ENCODE measurements at places on chromosomes 1 and 21.

GRCh38 chr1:226406401-226406881 lies 1.5 kb downstream of the PARP1 start:
- peaks cover 45% of the 10 kb centered on the region for H3K4me1 ChIP-seq
- peak overlapping the region; percentile 94 for H3K27ac ChIP-seq
- peaks cover 8% of the 10 kb centered on the region for H3K27me3 ChIP-seq
- peak overlapping the region; percentile 96 for H3K4me3 ChIP-seq
- DNase-seq, result no peak

DNA sequence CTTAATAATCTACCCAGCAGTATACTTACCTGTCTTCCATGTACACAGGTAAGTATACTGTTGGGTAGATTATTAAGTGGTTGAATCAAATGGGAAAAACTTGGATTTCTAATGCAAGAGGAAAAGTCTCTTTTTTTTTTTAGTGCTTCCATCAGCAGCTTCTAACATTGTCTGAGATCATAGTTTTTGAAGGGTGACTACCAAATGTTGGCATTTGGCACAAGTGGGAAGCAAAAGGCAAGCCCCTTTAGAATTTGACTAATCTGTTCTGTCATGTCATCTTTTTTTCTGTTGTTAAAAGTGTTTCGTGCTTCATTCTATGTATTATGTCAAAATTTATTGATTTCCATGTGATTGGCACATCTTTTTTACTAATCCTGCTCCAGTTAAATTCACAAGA lies 547 bp downstream of the FMO1 start:
- DNase-seq, result no peak
- peaks cover 6% of the 10 kb centered on the region for H3K27me3 ChIP-seq
- H3K4me3 ChIP-seq, result no peak overlapping the region
- H3K4me1 ChIP-seq, result peaks cover 3% of the 10 kb centered on the region
- H3K36me3 ChIP-seq, result no peaks in the 10 kb centered on the region

DNA sequence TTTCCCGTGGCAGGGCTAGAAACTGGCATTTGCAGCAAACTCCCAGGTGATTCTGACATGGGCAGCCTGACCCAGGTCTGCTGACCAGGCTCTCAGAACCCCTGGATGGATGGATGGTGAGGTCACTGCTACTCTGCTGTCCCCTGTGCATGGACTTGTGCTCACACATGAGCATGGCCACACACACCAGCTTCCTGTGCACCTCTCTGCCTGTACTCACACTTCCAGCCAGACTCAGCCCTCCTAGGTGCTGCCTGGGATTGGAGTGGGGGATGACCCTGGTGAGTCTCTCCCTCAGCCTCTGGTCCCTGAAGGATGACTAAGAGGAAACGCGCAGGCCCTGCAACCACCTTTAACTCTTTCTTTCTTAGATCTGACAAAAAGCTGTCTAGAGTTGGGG lies 361.1 kb downstream of the HHAT start:
- H3K27ac ChIP-seq, result no peak overlapping the region
- H3K4me1 ChIP-seq, result peaks cover 3% of the 10 kb centered on the region
- DNase-seq, result no peak
- H3K36me3 ChIP-seq, result no peaks in the 10 kb centered on the region

DNA sequence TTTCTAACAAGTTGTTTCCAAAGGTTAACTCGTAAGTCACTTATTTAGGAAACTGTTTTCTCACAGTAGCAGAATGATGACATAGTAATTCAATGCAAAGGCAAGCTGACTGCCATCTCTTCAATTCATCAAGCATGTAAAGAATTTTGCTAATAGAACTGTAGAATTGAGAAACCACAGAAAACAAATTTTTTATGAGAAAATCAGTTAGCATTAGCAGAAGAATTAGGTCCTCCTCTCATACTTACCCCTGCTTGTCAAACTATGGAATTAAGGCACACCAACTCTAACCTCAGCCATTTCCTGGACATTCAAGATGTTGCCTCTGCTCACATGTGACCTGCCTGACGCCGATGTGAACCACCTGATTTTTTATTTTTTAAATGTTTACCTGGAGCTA lies 115.2 kb downstream of the LRRC40 start:
- peaks cover 2% of the 10 kb centered on the region for H3K4me1 ChIP-seq
- H3K36me3 ChIP-seq, result no peaks in the 10 kb centered on the region
- H3K27me3 ChIP-seq, result no peaks in the 10 kb centered on the region
- H3K27ac ChIP-seq, result no peak overlapping the region
- DNase-seq, result no peak

DNA sequence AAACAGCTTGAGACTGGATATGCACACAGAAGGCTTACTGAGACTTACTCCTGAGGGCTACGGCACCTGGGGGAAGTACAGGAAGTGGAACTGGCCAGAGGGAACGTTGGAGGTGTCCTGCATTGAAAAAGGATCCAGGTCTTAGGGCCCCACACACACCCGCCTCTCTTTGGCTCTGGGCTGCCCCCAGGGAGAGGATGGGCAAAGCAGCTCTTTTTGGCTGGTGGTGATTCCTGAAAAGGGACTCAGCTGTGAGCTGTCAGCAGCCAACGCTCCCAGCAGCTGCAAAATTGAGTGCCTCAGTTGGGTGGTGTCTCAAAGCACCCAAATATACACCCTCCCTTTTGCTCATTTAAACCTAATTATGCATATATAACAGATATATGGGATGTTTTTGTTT lies 213.2 kb downstream of the TNR start:
- no peak overlapping the region for H3K27ac ChIP-seq
- H3K4me3 ChIP-seq, result no peak overlapping the region
- peaks cover 4% of the 10 kb centered on the region for H3K4me1 ChIP-seq
- no peaks in the 10 kb centered on the region for H3K27me3 ChIP-seq
- peak; percentile 24 for DNase-seq

- no peak for DNase-seq
- no peak overlapping the region for H3K4me3 ChIP-seq
Measured at GRCh38 chr21:25441835-25442234, 165.4 kb downstream of the MRPL39 start.

DNA sequence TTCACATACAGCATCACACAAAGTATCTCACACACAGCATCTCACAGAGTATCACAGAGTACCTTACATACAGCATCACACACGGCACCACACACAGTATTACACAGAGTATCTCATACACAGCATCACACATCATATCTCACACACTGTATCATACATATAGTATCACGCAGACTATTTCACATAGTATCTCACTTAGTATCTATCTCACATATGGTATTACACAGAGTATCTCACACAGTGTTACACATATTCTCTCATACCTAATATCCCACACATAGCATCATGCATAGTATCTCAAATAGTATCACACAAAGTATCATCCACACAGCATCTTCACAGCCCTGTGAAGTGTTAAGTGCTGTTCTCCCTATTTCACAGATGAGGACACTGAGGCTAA lies 121.5 kb upstream of the RAB4A start:
- no peak overlapping the region for H3K4me3 ChIP-seq
- peaks cover 9% of the 10 kb centered on the region for H3K27me3 ChIP-seq
- no peak for DNase-seq
- no peak overlapping the region for H3K27ac ChIP-seq

GRCh38 chr1:62040450-62040849 lies 154.2 kb upstream of the L1TD1 start:
- no peaks in the 10 kb centered on the region for H3K27me3 ChIP-seq
- H3K27ac ChIP-seq, result no peak overlapping the region
- H3K4me3 ChIP-seq, result no peak overlapping the region
- no peak for DNase-seq
- no peaks in the 10 kb centered on the region for H3K36me3 ChIP-seq
- H3K4me1 ChIP-seq, result no peaks in the 10 kb centered on the region

GRCh38 chr1:246769306-246769705 lies 45.1 kb downstream of the SCCPDH start:
- DNase-seq, result no peak
- no peak overlapping the region for H3K4me3 ChIP-seq
- H3K4me1 ChIP-seq, result no peaks in the 10 kb centered on the region
- H3K27me3 ChIP-seq, result no peaks in the 10 kb centered on the region
- peaks cover 10% of the 10 kb centered on the region for H3K36me3 ChIP-seq
- H3K27ac ChIP-seq, result no peak overlapping the region

DNA sequence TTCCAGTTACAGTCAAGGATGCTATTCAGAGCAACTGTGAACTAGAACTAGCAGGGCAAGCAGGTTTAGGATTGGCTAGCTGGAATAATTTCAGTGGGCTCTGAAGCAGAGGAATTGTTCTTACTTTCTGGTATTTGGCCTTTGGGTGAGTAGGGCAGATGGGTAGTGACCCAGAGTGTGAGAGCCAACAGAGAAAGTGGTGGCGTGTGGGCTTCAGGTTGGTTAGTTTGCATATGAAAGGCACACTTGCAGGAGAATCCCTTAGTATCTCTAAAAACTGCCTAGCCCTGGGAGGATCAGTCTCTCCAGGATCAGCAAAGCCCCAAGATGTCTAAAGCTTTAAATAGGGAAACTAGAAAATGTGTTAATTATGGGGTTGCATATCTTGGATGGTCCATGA lies 67.6 kb upstream of the LRRC8B start:
- peaks cover 4% of the 10 kb centered on the region for H3K4me1 ChIP-seq
- no peak for DNase-seq
- H3K27ac ChIP-seq, result no peak overlapping the region
- H3K4me3 ChIP-seq, result no peak overlapping the region

DNA sequence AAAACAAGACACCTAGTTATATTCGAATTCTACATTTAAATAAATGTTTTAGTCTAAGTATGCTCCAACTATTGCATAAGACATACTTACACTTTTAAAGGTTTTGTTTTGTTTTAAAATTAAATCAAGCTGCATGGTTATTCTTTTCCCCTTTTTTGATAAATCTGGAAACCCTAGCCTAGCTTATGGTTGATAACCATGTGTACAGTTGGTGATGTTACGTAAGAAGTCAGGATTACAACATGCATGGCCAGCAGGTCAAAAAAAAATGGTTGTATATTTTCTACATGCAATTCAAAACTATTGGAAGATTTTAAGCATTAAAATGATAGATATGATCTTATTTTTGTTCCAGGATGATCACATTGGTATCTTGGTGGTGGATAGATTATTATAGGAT lies 1600.6 kb downstream of the PLA2G4A start:
- H3K4me1 ChIP-seq, result peaks cover 9% of the 10 kb centered on the region
- H3K27ac ChIP-seq, result no peak overlapping the region
- no peaks in the 10 kb centered on the region for H3K36me3 ChIP-seq
- no peak for DNase-seq
- H3K4me3 ChIP-seq, result no peak overlapping the region

- H3K27ac ChIP-seq, result no peak overlapping the region
- no peaks in the 10 kb centered on the region for H3K4me1 ChIP-seq
- H3K4me3 ChIP-seq, result no peak overlapping the region
- peaks cover 3% of the 10 kb centered on the region for H3K27me3 ChIP-seq
- H3K36me3 ChIP-seq, result peaks cover 9% of the 10 kb centered on the region
- DNase-seq, result no peak
Measured at GRCh38 chr1:40684669-40685068, 6.8 kb upstream of the NFYC start.

GRCh38 chr21:16137106-16137505 lies 407.3 kb downstream of the USP25 start:
- no peak overlapping the region for H3K27ac ChIP-seq
- H3K4me3 ChIP-seq, result no peak overlapping the region
- no peak for DNase-seq
- H3K27me3 ChIP-seq, result no peaks in the 10 kb centered on the region
- no peaks in the 10 kb centered on the region for H3K36me3 ChIP-seq

DNA sequence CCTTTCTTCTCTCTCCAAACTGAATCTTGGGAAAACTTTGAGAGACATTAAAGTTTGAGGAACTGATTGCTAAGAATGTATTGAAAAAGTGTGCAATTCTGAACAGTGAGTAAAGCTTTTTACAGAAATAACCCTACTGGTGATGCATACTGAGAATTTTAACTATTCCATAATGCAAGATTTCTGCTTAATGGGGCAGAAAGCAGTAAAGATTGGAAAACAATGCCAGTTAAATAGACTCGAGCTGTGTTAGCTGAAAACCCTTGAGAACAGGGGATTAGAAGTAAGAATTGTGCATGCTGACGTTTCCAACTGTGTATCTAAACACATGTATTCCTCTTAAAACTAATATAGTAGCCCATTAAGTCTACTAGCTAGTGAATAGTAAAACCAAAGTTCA lies 1500.2 kb upstream of the PRMT6 start:
- H3K4me3 ChIP-seq, result no peak overlapping the region
- H3K4me1 ChIP-seq, result no peaks in the 10 kb centered on the region
- H3K36me3 ChIP-seq, result no peaks in the 10 kb centered on the region

DNA sequence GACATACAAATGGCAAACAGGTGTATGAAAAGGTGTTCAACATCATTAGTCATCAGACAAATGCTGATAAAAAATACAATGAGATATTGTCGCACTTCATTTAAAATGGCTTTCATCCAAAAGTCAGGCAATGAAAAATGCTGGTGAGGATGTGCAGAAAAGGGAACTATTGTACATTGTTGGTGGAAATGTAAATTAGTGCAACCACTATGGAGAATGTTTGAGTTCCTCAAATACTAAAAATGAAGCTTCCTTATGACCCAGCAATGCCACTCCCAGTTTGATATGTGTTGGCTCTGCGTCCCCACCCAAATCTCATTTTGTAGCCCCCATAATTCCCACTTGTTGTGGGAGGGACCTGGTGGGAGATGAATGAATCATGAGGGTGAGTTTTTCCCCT lies 309.7 kb upstream of the ZRANB2 start:
- peaks cover 23% of the 10 kb centered on the region for H3K36me3 ChIP-seq
- H3K27ac ChIP-seq, result no peak overlapping the region
- no peaks in the 10 kb centered on the region for H3K4me1 ChIP-seq
- DNase-seq, result no peak
- H3K4me3 ChIP-seq, result no peak overlapping the region

DNA sequence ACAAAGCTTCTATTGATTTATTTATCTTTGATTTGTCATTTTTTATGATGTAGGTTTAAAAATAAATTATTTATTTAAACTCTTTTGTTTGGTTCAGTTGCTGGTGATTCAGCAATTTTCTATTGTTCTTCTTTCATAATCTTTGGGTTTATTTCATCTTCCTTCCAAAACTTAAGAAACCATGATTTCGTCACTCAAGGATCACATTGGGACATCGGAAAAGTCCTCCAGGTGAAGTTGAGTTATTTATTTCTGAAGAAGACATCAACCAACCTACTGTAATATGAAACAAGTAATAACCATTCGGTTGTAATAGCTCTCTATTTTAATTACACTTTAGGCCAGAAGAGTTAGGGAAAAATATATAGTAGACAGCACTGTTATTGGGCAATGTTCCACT lies 23.0 kb upstream of the WLS start:
- no peaks in the 10 kb centered on the region for H3K4me1 ChIP-seq
- no peaks in the 10 kb centered on the region for H3K36me3 ChIP-seq
- no peak overlapping the region for H3K27ac ChIP-seq

All from glutamatergic neuron (in vitro differentiated cells).